Fibroblast of skin of back (primary cell): ENCODE measurements at places on chromosomes 11 and 22.

DNA sequence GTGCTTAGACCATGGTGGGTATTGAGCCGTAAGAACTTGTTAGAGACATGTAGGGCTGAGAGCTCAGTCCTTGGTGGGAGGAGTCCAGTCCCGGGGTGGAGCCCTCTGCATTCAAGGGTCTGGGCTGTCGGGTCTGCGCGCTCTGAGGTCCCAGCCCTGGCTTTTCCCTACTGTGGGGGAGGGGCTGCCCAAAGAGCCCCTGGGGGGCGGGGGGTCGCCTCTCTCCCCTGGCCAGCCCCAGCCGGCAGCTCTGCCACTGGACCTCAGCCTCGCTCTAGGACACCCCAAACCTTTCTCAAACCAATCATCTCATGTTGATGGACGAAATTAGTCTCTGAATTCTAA, 1006.4 kb downstream of the BRD1 start:
- DNase-seq, result no peak

DNA sequence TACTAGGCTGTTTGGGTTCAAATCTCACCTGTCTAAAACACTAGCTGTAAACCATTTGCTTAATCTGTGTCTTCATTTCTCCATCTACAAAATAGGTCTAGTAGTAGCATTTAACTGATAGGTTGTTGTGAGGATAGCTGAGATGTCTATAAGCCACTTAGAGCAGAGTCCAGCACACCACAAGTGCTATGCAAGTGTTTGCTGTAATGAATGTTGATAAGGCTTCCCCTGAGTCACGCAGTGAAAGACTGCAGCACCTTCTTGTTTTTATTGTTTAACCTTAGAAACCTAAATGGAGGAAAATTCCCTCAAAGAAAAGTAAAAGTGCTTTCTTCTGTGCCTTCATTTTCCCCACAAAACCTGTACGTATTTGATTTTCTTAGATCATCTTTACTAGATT, 23.1 kb upstream of the LDHA start:
- no peak for DNase-seq

DNA sequence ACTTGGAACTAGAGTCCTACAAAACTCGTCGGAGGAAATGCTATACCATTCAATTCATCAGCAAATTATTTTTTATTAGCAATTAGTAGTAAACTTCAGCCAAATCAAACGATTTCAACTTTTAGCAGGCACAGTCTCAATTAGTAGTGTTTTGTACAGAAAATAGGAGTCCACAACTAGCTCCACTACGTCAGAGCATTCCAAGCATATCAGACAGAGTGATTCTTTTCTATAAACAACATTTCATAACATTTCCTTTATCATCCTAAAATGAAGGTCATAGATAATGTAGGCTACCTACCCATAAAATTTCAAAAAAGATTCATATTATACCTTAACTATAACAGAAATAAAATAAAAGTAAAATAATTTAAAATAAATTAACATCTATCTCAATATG, 169.9 kb downstream of the KIF18A start:
- no peak for DNase-seq

DNA sequence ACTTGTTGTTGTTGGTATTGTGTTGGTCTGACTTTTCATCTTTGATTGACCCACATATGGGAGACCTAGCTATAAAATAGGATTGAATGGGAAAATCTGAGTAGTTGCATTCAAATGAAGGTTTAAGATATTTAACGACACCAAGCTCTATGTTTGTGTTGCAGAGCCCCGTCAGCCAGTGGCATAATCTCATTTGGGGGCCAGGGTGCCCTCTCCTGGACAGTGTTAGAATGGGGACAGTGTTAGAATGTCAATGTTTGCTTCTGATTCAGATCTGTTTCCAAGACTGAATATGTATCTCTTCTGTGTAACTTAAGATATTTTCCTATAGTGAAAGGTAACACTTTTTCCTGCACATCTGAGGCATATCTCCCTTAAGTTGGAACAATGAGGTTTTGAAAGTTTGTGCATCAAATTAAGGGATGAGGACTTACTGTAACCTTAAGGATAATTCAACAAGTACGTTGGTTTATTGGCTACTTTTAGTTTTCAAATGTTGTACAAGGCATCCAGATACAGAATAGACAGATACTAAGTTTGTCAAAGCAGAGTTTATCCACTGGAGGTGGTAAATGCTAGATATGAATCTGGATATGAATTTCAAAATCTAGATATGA, 5.3 kb upstream of the OR52M1 start:
- DNase-seq, result peak; percentile 18

DNA sequence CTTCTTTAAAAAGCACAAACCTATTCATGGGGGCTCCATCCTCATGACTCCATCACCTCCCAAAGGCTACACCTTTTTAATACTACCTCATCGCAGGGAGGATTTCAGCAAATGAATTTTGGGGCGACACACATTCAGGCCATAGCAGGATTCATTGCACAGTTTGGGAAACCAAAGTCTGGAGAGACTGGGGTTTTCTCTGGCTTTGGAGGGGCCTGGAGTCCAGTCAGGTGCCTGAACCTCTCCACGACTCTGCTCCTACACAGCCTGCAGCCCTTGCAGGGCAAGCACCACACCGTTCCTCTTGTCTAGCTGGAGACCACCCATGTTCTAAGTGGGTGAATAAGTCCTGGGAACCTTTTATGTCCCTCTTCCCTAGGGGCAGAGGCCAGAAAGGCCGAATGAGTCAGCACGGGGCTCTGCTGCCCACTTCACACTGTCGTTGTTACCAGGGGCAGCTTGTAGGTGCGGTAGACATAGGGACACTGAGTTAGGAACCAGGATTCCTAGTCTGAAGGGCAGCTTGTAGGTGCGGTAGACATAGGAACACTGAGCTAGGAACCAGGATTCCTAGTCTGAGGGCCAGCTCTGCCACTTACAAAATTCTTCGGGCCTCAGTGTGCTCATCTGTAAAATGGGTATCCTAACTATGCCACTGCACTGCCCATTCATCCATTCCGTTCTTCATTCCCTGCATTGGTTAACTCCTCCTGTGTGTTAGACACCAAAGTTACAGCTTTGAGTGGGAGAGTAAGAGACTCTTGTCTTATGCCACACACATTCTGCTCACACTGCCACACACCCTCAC, 251.7 kb upstream of the B3GAT1 start:
- DNase-seq, result no peak

DNA sequence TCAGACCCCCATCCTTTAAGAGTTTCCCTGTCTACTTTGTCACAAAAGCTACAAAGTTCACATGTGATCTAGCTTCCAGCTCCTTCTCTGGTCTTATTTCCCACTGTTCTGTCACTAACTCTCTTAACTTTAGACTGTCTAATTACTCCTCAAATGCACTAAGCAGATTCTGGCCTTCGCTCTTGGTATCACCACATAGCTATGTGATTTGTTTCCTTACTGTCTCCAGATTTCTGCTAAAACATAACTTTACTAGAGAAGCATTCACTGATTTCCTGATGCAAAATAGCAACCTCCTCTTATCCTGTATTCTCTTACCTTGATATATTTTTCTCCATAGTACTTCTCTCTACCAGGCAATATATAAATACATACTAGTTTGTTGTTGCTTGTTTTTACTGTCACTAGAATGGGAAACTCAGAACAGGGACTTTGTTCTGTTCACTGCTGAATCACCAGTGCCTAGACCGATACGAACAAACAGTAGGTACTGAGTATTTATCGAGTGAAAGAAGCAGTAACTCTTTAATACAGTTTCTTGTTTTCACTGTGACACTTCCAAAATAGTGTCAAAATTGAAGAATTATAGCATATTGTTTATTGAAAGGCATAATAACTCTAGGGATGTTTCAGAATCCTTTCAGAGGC, 205.6 kb downstream of the DDX10 start:
- peak; percentile 90 for DNase-seq

- no peak for DNase-seq
Measured at GRCh38 chr22:35116269-35116668, 50.3 kb downstream of the ISX start.

GRCh38 chr11:65317025-65317786, 2.5 kb downstream of the CDC42EP2 start:
- DNase-seq, result peak; percentile 63

- DNase-seq, result no peak
Measured at GRCh38 chr22:26565889-26566288, 24.0 kb downstream of the TPST2 start.

DNA sequence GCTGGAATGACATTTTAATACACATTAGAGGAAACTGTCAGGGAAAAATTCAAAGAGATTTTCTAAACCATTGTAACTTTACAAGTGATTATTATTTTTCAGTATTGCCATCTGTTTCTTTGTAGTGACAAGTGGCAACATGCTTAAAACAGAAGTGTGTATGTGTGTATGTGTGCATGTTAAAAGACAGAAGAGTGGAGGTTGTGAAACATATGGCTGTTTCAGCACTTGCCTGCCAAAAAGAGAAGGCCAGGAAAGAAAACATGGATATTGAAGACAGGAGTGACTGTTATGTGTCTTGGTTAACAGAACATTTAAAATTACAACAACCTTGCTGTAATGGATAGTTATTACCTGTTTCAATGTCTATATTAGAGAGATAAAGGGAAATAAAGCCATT, 24.3 kb upstream of the VWA5A start:
- DNase-seq, result no peak

DNA sequence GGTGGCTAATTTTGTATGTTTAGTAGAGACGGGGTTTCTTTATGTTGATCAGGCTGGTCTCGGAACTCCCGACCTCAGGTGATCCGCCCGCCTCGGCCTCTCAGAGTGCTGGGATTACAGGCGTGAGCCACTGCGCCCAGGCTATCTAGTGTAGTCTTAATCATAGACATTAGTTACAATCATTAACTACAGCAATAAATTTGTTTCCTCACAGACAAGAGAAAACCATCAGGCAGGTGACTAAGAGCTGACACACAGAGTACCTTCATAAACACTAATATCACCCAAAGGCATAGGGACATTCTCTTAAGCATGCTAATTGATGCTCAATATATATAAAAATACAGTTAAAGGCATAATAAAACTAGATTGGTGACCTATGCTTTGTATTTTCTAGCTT, 19.4 kb downstream of the SDHD start:
- DNase-seq, result no peak

DNA sequence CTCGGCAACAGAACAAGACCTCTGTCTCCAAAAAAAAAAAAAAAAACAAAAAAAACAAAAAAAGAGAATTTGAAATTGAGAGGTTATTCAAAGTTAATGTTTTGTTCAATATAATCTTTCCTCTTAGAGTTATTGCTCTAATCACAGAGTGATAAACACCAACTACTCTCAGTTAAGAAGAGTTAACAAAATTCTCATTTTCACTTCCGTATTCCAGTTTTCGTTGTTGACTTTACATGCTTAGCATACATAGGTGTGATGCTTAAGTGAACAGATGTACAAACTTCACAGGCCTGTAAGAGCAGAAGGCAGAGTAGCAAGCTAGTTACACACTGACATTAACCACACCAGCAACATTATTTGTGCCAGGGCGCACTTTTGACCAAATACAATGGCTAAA, 12.3 kb downstream of the EIF4ENIF1 start:
- DNase-seq, result no peak
